ENCODE measurements at places on chromosomes 5 and 9.

DNA sequence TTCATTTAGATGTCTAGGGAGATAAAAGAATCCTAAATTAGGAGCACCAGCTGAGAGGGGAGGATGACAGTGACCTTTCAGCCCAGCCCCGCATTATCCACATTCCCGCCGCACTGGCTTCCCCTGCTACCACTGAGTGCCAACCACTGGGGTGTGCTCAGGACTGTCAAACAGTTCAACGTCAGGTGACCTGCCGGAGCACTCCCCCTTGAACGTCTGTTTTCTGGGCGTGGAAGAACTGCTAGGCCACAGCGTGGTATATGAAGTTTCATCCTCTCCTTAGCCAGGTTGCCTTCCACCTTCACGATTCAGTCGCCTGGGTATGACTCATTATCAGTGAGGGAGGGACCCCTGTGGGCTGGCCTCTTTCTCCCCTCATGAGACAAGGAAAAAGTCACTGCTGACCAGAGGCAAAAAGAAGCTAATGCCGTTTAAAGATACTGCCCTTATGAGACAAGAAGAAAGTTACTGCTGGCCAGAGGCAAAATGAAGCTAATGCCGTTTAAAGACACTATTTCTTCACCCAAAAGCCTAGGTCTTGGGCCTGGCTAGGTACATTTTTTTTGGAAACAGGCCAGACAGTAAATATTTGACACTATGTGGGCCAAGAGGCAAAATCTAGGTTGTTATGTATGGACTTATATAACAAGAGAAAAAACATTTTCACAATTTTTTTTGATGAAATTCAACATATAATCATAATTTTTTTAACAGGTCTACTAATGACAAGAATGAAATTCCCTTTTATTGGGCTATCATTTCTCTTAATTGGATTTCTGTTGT lies 4.6 kb downstream of the NMRK1 start:
- no peak for DNase-seq

DNA sequence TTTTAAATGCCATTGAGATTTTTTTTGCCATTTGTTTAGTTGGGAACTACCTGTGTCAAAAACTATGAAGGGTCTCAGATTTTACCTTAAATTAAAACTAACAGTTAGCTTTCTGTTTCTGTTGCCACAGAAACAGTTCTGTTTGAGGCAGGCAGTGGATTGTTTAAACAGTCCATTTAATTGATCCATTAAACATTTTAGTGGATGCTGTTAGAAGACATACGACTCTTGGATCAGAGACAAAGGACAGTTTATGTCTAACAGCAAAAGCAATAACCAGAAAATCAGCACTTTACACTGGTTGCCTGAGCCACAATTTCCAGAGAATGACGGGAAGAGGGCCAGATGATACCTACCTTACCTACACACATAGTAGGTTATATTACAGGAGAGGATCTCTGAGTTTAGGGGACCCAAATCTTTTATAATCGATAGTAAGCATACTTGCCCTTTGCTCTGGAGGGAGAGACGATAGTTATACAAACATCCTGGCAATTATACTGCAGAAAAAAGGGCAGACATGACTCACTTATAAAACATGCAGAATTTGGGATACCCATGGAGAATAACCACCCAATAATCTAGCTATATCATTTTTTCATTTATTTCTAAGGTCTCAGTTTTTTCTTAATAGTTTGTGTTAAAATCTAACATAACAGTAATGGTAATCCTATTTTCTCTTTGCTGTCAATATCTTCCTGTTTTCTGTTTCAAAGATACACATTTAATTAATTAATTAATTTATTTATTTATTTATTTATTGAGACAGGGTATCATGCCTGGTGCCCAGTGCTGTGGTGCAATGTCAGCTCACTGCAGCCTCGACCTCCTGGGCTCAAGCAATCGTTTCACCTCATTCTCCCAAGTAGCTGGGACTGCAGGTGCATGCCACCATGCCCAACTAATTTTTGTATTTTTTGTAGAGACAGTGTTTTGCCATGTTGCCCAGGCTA lies 136.7 kb upstream of the TNFAIP8 start:
- DNase-seq = no peak

DNA sequence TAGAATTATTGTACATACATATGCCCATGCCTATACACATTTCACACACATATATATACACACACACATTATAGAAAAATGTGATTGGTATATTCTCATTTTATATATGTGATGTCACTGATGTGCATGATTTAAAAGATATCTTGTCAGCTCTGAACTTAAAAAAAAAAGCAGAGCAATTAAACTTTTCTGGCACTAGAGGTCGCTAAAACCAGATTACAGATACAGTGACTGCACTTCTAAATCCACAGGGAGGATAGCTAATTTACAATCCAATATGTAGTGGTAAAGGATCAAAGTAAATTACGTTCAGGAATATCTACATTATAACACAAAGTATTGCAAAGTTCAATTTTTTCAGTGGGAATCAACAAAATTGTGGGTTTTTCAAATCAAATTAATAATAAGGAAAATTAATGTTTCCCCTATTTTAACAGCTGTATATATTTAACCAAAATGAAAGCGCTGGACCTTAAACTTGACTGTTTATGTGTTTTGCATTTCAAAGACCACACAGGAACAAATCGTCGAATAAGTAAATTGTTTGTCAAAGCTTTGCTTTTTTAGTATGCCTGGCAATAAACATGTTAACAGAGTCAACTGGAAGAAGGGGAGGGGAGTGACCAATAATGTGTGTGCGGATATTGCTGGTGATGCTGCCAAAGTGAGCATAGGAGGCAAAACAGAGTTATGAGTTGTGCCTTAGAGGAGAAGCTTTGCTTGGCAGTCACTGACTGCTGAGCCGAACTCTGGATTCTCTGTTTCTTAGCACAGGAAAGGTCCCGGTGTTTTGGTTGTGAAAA lies 1201.4 kb upstream of the C9orf72 start:
- DNase-seq = no peak

DNA sequence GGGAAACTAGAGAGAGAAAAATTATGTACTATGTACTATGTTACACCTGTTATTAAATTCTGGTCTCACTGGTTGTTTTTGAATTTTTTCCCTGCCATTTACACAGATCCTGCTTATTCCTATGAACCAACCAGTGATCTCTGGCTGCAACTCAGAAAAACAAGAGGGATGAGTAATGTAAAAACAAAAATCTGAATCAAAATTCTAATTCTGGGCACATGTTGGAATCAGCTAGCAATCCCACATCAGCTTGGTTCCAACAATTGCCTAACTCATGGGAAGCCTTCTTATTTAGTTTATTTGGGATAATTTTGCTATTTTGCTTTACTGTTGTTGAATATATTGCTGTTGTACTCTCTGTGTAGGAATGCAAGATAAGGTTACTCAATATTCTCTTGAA lies 78.3 kb downstream of the PLK2 start:
- DNase-seq = no peak

- DNase-seq = no peak
These were observed 32.0 kb downstream of the ACTL7B start for GRCh38 chr9:108823829-108824228.

GRCh38 chr5:113268232-113268631 lies 166.6 kb downstream of the TSSK1B start:
- no peak for DNase-seq

DNA sequence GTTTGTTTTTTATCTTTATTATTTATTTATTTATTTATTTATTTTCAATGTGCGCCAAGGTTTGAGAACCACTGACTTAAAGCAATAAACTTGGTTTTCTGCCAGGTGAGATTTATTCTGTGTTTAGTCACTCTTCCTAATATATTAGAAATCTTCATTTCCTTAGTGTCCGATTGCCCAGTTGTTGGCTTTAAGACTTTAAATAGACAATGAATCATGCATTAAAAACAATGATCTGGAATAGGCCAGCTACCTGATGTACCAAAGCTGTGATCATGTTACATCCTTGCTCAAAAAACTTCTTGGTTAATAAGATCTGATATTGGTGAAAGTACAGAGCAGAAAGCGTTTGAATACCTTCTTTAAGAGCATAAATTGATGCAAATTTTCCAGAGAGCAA lies 52.1 kb upstream of the ERBIN start:
- no peak for DNase-seq

Measured in stimulated activated CD8-positive, alpha-beta memory T cell treated with anti-CD3 and anti-CD28 coated beads, Interleukin-7, amount 100 ng/mL, for 1 hour (primary cell).